ENCODE measurements at places on chromosomes 3 and 15.
A peak's percentile ranks its signal among the peaks of the same experiment; 100 is the strongest.

DNA sequence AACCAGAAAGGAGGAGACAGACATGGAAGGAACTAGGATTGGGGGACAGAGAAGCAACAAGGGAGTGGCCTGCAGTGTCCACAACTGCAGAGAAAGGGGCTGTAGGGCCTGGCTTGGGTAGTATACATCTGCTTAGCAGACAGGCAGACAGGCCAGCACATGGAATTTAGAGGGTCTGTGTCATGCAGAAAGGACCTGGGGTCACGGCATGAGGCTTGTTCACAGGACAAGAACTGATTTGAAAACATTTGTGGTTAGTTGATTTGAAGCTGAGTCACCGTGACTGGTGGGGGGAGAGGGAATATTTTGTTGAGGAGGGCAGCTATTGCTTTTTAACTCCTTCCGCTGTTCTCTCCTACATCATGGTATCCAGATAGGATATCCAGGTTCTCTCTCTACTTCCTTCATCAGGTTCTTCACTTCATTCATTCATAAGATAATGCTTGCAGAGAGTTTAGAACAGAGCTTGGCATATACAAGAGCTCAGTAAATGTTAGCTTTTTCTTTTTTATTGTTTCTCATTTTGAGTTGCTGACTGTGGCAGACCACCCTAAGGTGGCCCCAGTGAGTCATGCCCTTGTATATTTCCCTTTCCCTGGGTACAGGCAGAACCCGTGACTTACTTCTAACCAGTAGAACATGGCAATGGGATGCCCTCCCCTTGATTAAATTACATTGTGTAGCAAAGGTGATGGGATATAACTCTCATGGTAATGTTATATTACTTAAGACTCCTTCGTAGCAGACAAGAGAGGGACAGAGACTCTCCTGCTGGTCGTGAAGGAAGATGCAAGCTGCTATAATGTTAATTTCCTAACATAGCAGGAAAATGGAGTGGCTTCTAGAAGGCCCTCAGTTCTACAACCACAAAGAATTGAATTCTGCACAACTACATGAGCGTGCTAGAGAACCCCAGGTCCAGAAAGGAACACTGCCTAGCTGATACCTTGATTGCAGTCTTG is 95.0 kb upstream of the NMNAT3 start:
- no peak for DNase-seq

- DNase-seq, result no peak
Observed at GRCh38 chr3:112759210-112759609, 87.5 kb downstream of the CD200R1L start.

GRCh38 chr3:12486916-12487315 is 2.6 kb downstream of the TSEN2 start:
- DNase-seq, result no peak

DNA sequence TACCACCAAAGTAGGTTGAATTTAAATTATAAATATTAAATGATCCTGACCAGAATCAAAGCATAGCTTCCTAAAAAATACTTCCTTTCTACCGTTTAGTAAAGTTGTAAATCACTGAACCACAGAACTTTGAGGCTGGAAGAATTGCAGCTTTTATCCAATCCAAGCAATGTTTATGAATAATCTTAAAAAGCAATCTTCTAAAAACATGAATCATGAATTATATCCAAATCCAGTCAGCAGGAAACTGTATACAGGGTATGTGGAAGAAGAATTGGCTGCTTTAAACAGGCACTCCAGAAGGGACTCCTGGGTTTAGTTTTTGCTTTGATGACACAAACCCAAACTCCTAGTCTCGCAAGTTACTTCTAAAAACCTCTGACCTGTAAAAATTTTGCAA is 30.2 kb downstream of the HEG1 start:
- no peak for DNase-seq

DNA sequence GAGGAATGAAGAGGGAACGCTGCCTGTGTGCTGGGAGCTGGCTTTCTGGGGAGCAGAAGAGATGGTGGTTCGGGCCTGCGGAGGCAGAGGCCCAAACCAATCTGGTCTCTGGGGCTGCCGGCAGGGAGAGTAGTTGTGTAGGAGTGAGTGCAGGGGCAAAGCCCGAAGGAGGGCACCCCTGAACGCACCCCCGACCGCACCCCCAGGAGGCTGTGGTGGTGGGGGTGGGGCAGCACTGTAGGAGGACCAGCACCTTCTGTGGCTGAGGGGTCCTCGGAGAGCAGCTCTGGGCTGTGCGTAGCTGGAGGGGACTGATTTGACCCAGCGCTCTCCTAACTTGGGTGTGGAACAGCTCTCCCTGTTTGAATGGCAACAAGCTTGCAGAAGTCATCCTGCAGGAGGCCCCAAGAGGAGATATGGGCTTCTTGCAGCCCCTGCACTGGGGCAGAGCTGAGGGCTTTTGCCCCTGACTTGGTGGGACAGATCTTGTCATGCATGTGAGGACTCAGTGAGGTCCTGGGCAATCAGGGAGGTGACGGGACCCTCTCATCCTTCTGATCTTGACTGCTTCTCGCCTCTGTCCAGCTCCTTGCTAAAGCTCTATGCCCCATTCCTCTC is 26.1 kb downstream of the C15orf39 start:
- DNase-seq, result no peak

GRCh38 chr15:31740203-31740602 is 290.1 kb upstream of the CHRNA7 start:
- no peak for DNase-seq

DNA sequence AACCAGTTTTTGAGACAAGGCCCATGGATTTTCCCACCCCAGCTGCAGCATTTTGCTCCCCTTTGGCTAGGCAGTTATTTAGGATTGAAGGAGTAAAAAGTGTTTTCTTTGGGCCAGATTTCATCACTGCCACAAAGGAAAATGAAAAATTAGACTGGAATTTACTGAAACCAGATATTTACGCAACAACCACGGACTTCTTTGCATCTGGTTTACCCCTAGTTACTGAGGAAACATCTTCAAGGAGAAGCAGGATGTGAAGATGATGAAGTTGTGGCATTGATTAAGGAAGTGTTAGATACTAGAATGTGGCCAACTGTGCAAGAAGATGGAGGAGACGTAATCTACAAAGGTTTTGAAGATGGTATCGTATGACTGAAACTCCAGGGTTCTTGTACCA is 165.2 kb upstream of the MYRIP start:
- DNase-seq, result no peak

DNA sequence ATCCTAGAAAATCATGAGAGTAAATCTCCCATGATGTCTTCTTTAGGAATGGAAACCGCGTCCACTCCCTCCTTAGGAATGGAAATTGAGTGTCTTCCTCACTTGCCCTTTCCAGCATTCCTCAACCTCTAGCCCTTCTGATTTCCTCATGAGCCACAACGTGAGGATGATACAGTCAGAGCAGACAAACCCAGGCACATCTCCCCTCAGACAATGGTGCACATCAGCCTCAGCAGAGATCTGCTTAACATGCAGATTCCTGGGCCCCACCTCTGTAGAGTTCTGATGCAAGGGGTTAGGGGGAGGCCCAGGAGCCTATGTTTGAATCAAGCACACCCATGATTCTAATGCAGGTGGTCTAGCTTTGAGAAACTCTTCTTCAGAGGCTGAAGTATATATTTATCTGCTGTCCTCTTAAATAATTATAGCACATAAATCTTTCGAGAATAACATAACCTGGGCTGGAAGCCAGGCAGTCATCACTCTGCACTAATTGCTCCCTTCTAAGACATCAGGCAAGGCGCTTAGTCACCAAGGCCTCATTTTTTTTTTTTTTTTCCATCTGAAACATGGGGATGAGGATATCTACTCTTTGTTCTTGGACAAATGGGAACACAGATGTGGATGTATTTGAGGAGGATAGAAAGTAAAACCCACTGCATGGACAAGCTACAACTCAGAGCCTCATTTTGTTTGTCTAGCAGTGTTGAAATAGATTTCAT is 81.7 kb downstream of the PRICKLE2 start:
- peak; percentile 12 for DNase-seq

GRCh38 chr15:64282701-64283100 is 73.3 kb downstream of the CSNK1G1 start:
- DNase-seq, result no peak

DNA sequence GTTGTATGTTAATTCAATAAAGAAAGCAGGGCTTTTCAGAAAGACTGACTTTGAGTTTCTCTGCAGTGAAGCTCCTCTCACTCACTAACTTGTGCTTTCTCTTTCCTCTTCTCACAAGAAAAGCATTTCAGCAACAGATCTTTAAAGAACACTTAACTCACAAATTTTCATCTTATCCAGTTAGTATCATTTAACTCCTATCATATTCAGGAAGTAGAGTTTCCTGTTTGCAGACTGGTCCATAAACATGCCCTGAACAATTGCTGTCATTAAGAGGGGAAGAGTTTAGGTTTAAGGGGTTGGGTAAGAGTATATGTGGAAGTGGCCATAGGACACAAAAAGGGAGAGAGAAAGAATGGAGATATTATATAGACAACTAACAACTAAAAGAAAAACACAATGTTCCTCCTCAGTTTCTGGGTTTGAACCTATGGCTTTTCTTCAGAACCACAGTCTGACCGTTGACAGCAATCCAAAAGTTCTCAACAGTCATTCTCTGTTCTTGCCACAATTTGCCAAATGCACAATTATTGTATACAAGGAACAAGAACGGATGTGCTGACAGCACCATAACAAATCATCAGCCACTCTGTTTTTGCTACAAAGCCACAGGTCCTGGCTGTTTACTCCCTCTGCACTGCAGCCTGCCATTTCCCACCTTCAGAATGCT is 63.9 kb downstream of the CHAC1 start:
- DNase-seq, result no peak

DNA sequence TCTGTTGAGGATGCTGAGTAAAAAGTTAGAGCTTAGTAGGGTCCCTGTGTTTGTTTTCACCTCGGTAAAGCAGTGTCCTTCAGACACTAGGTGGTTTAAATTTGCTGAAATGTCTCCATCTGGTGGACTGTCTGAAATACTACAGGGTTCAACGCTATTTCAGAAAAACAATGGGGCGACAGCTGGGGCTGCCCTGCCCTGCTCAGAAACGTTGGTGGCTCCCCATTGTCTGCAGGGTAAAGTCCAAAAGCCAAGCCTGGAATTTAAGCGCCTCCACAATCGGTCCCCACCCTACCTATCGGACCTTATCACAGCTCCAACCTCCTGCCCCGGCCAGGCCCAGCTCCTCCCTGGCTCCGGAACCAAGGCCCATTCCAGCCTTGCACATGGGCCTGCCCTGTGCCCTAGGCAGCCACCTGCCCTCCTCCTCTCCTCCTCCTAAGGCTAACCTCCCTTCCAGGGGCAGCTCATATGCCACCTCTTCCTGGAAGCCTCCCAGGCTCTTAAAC is 4.3 kb upstream of the TSEN2 start:
- DNase-seq, result peak; percentile 46

- no peak for DNase-seq
Observed at GRCh38 chr3:53286727-53287126, 30.9 kb upstream of the TKT start.

DNA sequence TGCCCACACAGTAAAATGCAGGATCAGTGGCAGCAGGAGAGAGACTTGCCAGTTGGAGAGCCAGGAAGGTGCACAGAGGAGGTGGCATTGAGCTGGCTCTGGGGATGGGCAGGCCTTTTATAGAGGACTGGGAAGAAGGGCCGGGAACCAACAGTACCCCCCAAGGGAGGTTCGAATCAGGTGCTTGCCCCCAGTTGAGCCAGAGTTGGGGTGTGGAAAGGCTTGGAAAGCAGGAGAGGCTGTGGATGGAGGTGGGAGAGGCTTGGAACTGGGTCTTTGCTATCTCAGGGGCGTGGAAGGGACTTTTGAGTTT is 107.6 kb downstream of the KLF13 start:
- no peak for DNase-seq

- DNase-seq, result no peak
Observed at GRCh38 chr15:78070049-78070700, 7.3 kb downstream of the TBC1D2B start.

- DNase-seq, result no peak
Observed at GRCh38 chr3:169971522-169971921, 4.9 kb downstream of the SEC62 start.

GRCh38 chr15:101369676-101370075 is 74.6 kb upstream of the SNRPA1 start:
- no peak for DNase-seq

All from H54 (cell line).